Stimulated activated CD4-positive, alpha-beta T cell treated with anti-CD3 and anti-CD28 coated beads, TNF-alpha, amount 100 ng/mL, for 24 hours (primary cell): ENCODE measurements at places on chromosomes 2 and 18.

- no peak for DNase-seq
These were observed 89.1 kb downstream of the CAMKMT start for GRCh38 chr2:44450806-44451205.

- DNase-seq, result no peak
These were observed 1.1 kb downstream of the AGFG1 start for GRCh38 chr2:227473122-227473461.

DNA sequence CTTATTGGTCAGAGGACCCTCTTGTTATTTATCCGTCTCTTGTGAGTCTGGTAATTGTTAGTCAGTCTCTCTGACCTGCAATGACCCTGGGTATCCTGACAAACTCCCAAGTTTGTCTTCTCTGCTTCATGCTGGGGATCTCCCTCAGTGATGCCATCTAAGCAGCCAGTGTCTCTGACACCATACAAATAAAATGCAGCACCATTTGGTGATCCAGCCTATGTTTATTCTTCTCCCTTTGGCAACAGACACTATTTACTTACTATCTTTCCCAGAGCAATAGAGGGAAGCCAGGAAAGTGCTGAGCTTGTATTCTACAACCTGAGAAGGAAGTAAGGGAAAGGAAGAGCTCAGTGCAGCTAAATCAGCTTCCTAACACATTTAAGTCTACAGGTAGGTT is 15.9 kb downstream of the SERPINE2 start:
- DNase-seq, result no peak

DNA sequence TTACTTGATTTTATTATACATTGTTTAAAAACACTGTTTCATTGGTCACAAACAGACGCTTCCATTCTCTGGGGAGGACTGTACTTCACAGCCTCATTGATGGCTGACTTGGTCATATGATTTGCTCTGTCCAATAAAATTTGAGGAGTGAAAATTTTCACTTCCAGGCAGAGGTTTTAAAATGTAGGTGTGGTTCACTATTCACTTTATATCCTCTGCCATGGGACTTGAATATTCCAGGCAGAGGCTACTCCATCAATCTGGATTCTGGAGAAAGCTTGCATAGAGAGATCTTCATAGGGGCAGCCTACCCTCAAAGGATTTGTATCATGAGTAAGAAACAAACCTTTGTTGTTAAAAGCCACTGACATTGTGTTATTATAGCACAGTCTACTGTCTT is 56.7 kb downstream of the LDAH start:
- DNase-seq, result no peak

GRCh38 chr2:39996653-39997080 is 217.6 kb upstream of the THUMPD2 start:
- DNase-seq, result no peak

DNA sequence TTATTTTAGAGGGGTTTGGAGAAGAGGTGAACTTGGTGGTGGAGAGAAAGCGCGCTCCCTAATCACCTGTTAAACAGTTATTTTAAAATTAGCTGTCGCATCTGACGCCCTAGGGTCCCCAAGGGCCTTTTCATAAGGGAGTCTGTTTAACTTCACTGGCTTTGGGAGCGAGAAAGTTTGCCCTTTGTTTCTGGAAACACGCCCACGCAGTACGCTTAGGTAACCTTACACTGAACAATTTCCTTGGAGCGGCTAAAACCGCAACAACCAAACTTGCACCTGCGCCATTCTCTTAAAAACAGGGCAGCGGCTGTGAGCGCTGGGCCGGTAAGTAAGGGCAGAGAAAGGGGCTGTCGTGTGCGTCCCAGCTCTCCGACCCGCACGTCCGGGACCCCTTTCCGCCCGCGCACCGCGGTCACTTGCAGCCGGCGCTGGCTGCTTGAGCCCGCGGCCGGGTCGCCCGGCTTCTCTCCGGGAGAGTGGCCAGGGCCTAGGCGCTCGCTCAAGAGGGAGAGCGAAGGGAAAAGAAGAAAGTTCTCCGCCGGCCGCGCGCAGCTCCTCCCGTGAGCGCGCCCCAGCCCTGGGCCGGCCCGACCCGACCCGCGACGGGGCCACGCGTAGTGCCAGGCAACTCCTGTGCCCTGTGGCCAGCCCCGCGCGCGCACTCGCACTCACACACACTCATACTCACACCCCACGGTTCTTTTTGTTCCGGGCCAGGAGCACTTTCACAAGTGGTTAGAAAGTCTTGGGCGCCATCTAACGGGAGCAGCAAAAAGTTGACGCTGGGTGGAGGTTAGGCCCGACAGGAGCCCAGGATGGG is 19.2 kb downstream of the POU3F3 start:
- DNase-seq, result peak; percentile 14

- no peak for DNase-seq
These were observed 91.3 kb downstream of the TNS1 start for GRCh38 chr2:217911283-217912097.

DNA sequence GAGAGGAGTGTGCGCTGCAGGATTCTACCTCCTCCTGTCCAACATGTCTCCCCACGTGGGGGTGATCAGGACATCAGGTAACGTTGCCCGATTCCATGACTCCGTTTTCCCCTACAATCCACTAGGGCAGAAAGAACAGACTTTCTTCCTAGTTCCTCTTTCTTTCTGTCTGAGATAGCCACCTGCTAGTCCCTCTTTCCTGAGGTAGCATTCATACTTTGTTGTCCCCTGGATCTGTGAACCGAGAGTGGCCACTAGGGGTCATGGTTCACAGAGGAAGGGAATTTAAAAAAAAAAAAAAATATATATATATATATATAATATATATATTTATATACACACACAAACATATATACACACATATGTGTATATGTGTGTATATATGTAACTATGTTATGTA is 210.0 kb upstream of the ZNF521 start:
- DNase-seq, result no peak

DNA sequence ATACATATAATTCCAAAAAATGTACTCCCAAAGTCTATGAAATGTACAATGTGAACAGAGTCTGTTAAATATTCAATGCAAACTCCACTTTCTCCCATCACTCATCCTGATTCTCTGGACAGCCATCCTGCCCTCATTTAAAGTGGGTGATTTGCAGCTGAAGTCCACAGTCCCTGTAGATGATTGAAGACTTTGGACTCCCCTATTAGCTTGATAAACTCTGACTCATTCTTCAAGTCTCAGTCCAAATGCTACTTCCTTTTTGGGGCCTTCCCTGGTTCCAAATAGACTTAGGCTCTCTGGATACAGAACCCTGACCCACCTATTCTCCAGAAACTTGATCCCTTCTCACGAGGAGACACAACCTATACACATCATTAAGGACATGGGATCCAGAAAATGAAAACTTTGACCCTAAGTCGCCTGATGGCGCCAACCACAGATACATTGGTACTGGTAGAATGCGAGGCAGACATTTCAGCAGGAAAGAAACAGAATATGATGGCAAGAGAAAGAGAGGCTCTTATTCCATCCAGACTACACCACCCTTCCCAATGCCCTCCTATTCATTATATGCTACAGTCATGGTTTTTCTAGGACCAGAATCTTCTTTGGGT is 122.7 kb downstream of the VIT start:
- no peak for DNase-seq

GRCh38 chr2:110114831-110115255 is 779 bp downstream of the MALL start:
- no peak for DNase-seq

GRCh38 chr2:241485172-241485911 is 23.0 kb downstream of the STK25 start:
- DNase-seq, result no peak

GRCh38 chr2:212535996-212536816 is 2.4 kb downstream of the ERBB4 start:
- no peak for DNase-seq

GRCh38 chr2:69134306-69134945 is 121.4 kb downstream of the ANTXR1 start:
- DNase-seq, result no peak

- no peak for DNase-seq
These were observed 488.8 kb upstream of the RAB6C start for GRCh38 chr2:129490641-129491040.

- DNase-seq, result no peak
These were observed 406.8 kb downstream of the NBAS start for GRCh38 chr2:15154297-15154696.

GRCh38 chr18:76507830-76508385 is 12.9 kb upstream of the ZNF516 start:
- DNase-seq, result no peak

GRCh38 chr2:80185091-80185490 is 119.5 kb downstream of the LRRTM1 start:
- no peak for DNase-seq

GRCh38 chr2:27095745-27096651 is 9.4 kb downstream of the KHK start:
- DNase-seq, result no peak

DNA sequence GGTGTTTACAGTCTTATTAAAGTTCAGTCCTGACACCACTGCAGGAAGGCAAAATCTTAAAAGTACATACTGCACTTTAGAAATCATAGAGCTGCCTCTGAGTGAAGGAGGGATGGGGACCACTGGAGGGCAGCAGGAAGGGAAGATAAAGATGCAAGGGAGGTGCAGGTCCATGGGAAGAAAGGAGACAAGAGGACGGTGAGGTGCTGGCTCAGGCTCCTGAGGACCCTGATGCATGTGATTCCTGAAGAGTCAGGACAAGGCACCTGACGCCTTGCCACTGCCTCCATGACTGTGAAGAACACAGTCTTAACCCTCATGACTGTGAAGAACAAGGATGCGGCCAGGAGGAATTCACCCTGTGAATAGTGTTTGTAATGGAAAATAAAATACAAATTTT is 116.2 kb upstream of the NPAS2 start:
- no peak for DNase-seq

GRCh38 chr18:55665506-55665905 is 77.5 kb upstream of the TCF4 start:
- DNase-seq, result no peak

- DNase-seq, result no peak
These were observed 890.4 kb downstream of the TRIB2 start for GRCh38 chr2:13607139-13607538.

GRCh38 chr2:171553858-171554257 is 31.6 kb downstream of the CYBRD1 start:
- no peak for DNase-seq
